ENCODE measurements at places on chromosomes 7 and 10.

DNA sequence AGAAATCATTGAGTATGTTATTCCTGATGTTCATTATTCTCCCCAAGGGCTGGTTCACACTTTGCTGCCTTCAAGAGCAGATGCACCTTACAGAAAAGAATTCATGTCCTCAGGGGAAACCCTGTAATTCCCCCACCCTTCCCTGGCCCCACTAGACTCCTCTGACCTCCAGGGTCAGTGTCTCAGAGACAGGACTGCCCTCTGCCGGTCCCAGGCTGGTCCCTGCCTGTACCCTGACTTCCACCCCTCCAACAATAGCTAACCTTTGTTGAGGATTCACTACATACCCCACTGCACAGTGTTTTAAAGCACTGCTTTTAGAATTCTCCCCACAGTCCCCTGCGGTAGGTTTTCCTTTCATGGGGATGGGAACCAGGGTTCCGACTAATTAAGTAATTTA is 4.4 kb upstream of the SEPHS1 start:
- no peak overlapping the region for H3K4me3 ChIP-seq
- H3K27ac ChIP-seq: no peak overlapping the region
- peaks cover 29% of the 10 kb centered on the region for H3K27me3 ChIP-seq

- H3K27me3 ChIP-seq: no peaks in the 10 kb centered on the region
- H3K36me3 ChIP-seq: peaks cover 5% of the 10 kb centered on the region
- peaks cover 54% of the 10 kb centered on the region for H3K4me1 ChIP-seq
- no peak overlapping the region for H3K27ac ChIP-seq
- H3K4me3 ChIP-seq: no peak overlapping the region
- no peak for DNase-seq
These were observed 4.1 kb upstream of the RASSF4 start for GRCh38 chr10:44955413-44956070.

DNA sequence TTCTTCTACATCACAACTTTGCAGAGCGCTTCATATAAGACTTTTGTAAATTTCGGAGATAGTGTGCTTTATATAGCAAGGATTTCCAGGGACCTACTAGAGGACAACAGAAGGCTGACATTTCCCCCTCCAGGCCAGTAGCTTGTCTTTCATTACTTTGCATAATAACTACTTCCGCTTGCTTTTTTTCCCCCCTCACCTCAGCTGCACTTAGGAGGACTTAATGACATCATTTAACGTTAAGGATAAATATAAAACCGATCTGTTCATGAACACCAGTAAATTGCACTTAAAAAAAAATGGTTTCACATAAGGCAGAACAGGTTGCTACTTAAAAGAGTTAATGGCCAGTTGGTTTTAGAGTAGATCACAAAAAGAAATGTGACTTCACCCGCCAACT is 172.3 kb downstream of the AUTS2 start:
- no peaks in the 10 kb centered on the region for H3K36me3 ChIP-seq
- H3K27ac ChIP-seq: no peak overlapping the region
- no peaks in the 10 kb centered on the region for H3K27me3 ChIP-seq
- peaks cover 21% of the 10 kb centered on the region for H3K4me1 ChIP-seq
- DNase-seq: no peak

- H3K27me3 ChIP-seq: no peaks in the 10 kb centered on the region
- H3K36me3 ChIP-seq: peaks cover 8% of the 10 kb centered on the region
- H3K4me3 ChIP-seq: no peak overlapping the region
- DNase-seq: no peak
These were observed 9.7 kb upstream of the RASSF4 start for GRCh38 chr10:44949915-44950314.

- no peak overlapping the region for H3K27ac ChIP-seq
- H3K4me1 ChIP-seq: no peaks in the 10 kb centered on the region
- peaks cover 5% of the 10 kb centered on the region for H3K36me3 ChIP-seq
- no peaks in the 10 kb centered on the region for H3K27me3 ChIP-seq
These were observed 82.6 kb upstream of the ASAH2 start for GRCh38 chr10:50333872-50334271.

DNA sequence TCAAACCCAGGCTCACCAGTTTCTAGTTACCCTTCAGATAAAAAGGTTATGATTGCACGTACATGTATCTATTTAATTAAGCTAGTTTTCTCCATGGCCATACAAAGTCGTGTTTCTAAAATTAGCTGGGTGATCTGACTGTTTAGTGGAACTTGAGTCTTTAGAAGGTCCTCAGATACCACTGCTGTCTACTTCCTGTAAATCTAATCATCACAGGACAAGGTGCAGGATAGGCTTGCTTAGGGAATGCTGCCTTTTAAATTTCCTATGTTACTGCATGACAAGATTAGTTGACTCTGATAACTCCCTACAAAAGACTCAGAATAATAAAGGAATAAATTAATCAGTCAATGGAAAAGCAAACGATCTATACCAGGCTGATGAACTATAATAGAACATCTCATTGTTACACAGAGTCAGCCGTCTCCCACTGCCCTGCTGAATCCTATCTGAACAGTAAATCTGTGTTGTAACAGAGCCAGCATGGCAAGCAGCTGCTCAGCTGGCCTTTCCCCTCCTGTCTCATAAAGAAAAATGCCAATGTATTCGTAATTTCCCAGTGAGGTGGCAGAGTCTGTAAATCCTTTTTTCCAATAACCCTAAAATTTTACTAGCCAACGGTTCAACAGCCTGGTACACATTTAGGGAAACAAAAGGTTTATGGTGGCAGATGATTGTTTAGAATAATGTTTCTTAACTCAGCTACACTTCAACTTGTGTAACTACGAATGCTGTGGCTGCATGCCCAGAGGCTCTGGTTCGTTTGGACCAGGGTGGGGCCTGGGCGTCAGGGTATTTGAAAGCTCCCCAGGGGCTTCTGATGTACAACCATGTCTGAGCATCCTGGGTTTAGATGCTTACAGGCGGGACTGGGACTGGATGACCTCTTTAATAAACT is 318.0 kb downstream of the PAXIP1 start:
- no peaks in the 10 kb centered on the region for H3K36me3 ChIP-seq
- no peak overlapping the region for H3K27ac ChIP-seq
- no peaks in the 10 kb centered on the region for H3K4me1 ChIP-seq

DNA sequence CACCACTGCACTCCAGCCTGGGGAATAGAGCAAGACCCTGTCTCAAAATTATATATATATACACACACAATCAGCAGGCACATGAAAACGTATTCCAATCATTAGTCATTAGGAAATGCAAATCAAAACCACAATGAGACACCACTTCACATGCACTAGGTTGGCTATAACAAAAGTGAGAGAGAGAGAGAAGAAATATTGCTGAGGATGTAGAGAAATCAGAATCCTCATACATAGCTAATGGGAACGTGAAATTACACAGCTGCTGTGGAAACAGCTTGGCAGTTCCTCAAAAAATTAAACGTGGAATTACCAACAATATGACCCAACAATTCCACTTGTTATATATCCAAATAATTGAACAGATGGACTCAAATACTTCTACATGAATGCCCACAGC is 43.3 kb upstream of the CNNM1 start:
- no peak for DNase-seq
- H3K4me3 ChIP-seq: no peak overlapping the region
- H3K36me3 ChIP-seq: peaks cover 4% of the 10 kb centered on the region
- no peaks in the 10 kb centered on the region for H3K4me1 ChIP-seq
- no peak overlapping the region for H3K27ac ChIP-seq

Measured in chondrocyte (in vitro differentiated cells).